ENCODE measurements at places on chromosomes 5 and 9.

GRCh38 chr9:134170532-134171315, 6.4 kb upstream of the RNU6ATAC start:
- DNase-seq, result no peak

DNA sequence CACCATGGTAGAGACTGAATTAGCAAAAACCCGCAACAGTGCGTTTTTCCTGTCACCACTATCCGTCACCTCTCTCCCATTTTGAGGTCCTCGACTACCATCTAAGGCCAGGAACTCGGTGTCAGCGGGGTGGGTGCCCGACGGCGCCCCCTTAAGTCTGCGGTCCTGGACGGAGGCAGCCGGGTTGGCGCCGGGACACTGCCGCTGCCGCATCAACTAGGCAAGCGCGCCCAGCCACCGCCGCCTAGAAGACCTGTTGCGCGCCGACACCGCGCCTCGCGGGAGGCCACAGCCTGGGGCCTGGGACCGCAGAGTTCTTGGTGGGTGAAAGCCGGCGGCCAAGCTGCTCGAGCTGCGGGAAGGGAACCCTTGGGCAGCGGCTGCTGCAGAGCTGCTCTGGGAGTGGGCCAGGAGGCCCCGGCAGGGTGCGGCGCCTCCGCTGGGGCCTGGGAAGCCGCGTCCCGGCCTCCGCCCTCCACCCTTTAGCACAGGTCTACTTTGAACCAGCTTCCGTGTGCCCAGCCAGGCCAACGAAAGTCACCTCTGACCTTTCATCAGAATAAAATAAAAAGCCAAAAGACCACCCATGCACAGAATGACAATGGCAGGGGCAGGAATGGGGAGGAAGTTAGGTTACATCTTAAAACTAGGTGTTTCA, 3.5 kb downstream of the FOXB2 start:
- no peak for DNase-seq

- no peak for DNase-seq
Observed at GRCh38 chr9:121233906-121234831, 32.5 kb upstream of the RAB14 start.

DNA sequence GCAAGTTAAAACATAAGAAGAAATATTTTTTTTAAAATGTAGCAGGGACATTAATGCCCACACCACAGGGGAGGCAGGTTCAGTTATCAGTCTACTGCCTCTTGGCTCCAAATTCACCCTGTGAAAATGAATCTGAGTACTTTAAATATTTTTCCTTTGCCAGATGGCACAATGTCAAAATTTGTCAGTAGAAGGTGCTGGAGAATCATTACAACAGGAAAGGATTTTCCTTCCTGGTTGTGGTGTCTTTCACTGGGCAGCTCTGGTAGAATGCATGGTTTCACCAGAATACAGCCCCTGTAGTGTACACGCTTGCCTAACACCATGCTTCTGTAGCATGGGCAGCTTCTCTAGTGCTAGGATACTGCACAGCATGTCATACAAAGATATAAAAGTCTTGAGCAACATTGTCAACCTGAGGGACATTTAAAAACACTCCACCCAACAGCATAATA, 9.7 kb upstream of the SREK1 start:
- no peak for DNase-seq

- no peak for DNase-seq
Observed at GRCh38 chr9:104276709-104277245, 182.7 kb downstream of the SMC2 start.

DNA sequence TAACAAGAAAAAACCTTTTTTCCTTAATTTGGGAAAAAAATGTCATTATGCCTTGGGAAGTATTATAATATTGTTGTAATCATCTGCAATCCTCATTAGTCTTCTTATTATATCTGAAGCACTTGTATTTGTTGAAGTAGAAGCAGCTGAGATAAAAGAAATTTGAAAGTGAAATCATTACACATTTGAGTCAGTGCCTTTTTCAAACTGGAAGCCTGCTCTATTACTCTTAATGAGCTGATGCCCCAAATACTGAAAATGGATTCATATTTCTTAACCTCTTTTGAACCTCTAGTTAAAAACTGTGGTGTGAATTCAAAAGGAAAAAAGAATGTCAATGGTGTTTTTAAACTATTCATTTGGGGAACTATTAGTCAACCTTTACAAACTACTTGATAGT, 1027.7 kb downstream of the NR2F1-AS1 start:
- DNase-seq, result no peak

GRCh38 chr9:91035825-91036208, 234.2 kb downstream of the SYK start:
- no peak for DNase-seq

- no peak for DNase-seq
Observed at GRCh38 chr9:91192381-91193086, 169.2 kb downstream of the AUH start.

- DNase-seq, result no peak
Observed at GRCh38 chr5:10441992-10442435, 335 bp downstream of the ROPN1L start.

DNA sequence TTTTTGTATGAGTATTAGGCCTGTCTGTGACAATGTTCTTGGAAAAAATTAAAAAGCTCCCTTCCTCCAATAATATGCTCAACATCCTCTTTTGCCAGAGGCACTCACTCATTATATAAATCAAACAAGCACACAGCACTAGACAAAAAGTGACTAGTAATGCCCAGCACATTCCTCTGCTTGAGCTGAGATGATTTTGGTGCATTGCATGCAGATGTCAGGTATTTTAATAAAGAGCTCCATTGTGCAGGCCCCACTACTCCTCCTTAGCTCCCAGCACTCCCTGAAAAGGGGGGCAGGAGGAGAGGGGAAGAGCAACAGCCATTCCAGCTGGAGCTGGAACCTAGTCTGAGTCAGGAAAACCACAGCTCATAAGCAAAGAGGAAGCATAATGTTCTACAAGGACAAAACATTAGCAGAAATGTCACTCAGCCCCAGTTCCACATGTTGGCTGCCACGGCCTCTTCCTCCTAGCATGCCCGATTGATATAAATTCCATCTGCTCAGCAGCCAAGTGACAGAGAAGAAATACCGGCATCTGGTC, 348.5 kb downstream of the BNC2 start:
- peak; percentile 89 for DNase-seq

GRCh38 chr5:77907786-77908185, 131.6 kb upstream of the TBCA start:
- DNase-seq, result no peak

DNA sequence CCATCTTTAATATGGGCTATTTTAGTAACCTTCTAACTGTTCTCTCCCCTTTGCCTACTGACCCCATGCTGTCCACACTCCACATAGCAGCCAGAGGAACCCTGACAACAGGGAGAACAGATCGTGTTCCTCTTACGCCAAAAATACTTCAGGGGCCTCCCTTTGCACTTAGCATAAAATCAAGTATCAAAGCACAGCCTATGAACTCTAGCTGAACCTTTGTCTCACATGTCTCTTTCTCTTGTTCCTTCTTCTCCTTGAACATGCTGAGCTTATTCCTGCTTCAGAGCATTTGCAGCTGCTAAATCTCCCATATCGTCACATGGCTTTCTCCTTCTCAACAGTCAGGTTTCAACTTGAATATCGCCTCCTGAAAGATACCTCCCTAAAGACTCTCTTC, 698.8 kb upstream of the C9orf72 start:
- DNase-seq, result no peak

- no peak for DNase-seq
Observed at GRCh38 chr5:5454391-5454790, 31.9 kb downstream of the ICE1 start.

DNA sequence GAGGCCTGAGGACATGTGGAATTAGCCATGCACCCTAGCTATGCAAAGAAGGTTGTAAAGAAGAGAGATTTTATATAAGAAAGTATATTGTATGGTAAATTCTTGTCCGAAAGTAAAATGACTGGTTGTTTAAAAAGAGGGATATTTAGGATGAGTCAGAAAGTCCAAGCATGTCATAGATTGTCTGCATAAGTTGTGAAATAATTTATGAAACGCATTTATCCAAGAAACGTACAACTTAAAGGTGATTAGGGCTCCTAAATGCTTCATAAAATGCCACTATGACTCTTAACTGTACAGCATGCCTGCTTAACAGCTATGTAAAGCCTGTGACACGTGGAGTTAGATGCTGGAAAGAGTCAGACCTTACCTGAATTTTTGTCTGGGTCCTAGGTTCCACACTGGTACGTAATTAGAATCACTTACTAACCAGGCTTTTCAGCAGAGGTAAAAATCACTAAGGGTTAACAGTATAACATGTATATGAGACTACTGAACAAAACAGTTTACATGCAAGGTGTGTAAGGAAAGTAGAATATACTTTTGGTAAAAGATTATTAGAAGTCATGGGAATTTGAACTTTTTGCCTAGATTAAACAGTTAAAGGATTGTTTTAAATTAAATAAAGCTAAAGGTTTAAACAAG, 37.0 kb upstream of the ARL15 start:
- DNase-seq, result no peak

GRCh38 chr5:16867577-16867953, 68.5 kb downstream of the MYO10 start:
- DNase-seq, result no peak

DNA sequence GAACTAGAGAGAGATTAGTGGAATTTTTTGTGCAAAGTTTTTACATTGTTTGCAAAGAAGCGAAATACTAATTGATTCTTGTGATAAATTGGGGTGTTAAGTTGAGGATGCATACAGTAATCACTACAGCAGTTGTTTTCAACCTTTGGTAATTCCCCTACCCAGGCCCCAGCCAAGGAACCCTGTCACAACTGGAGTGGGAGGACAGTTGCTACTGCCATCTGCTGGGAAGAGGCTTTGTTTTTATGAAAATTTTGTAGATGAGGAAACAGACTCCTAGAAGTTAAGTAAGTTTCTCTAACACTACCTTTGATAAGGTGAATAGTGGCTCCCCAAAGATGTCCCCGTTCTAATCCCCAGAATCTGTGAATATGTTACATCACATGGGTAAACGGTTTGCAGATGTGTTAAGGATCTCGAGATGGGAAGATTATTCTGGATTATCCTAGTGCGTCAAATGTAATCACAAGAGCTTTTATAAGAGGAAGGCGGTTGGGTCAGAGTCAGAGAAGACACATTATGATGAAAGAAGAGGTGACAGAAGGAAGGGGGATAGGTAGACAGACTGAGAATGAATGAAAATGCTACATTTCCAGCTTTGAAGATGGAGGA, 34.0 kb upstream of the PPP1R2B start:
- DNase-seq, result no peak

- no peak for DNase-seq
Observed at GRCh38 chr9:124654431-124654830, 116.7 kb downstream of the NR6A1 start.

DNA sequence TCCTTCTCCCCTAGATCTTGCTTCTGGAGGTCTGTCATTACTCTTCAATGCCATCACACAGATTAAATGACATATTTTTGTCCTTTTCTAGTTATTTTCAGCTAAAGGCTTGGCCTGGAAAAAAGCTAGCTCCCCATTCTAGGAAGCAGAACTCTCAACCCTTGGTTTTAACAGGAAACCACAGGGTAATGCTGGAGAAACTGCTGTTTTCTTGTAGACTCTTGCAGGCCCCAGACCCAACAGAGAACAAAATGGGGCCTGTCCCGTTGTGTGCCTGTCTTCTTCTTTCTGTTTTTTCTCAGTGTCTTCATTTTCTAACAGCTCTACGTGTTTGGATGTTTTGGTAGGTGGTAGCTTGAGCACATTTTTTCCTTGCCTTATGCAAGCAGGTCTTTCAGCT, 21.5 kb downstream of the DCANP1 start:
- DNase-seq, result no peak

DNA sequence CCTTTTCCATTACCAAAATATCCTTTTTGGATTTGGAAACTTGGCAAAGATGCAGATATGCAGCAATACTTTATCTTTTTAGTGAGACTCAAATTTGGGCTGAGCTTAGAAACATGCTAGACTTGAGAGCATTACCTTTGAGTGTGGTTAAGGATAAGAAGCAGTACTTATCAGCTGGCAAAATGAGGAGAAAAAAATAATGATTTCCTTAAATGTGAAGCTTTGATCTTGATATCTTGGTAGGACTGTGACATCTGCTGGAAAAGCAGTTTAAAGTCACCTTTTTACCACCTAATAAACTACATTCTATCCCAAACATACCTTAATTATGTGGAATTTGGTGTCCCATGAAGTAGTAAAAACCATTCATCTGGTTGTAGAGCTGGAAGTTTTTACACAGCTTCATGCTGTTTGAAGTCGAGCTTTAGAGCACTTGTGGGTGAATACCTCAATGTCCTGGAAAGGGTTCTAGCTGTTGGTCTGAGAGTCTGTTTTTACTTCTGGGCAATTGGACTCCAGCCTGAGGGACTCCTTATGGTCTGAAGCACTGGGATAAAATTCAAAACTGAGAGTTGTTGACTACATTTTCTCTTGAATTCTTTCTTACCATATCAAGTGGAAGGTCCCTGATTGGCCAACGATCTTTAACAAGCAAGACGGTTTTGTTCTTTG, 53.4 kb downstream of the LRRC70 start:
- DNase-seq, result no peak

DNA sequence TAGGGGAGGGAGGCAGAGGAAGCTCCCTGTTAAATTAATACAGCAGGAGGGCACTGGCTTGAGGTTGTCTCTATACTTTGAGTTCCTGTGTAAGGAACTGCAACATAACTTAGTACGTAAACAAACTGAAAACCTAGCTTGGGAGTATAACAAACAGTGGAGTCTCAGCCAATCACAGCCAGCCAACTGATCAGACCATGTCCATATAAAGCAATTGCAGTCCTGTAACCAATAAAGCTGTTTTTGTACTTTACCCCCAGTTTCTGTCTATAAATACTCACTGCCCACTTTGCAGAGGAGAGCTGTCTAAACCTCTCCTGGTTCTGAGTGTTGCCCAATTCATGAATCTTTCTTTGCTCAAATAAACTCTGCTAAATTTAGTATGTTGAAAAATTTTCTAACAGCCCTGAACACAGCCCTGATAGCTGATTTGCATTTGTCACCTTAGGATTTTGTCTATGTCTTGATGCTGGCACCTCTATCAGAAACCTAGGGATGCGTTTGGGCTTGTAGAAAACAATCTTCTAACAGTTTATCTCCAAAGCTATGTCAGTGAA, 39.9 kb downstream of the GDNF start:
- DNase-seq, result no peak

DNA sequence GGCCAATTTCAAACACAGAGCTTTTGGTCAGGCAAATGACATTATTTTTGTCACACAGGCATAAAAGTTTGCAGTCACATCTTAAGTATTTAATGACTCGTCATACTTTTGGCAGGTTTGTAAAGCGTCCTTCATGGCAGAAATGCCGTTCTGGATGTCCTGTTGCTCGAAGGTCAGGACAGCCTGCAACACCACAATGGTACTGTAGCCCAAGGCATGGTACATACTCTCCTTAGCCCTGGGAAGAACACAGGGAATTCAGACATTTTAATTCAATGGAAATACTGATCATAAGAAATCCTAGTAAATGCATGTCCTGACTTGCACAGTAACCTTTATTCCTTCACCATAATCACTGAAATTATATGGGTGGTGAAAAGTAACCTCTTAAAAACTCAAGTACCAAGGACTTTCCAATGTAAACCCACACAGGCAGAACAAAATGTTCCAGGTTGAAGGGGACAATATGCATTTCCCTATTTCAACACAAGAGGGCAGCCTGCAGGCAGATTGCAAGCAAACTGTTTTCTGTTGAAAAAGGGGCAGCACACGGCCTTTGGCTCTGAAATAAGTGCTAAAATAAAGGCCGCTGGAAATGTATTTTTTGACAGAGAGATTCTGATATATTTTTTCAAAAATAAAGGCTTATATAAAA, 95.7 kb downstream of the TTC39B start:
- peak; percentile 72 for DNase-seq
